ENCODE measurements at places on chromosomes 1 and 21. TPM values are rescaled to one million over a fixed set of nuclear protein-coding genes. Genes with fewer than 3 reads are reported as not detected.

GRCh38 chr1:107277022-107277421, 136.2 kb downstream of the NTNG1 start:
- DNase-seq: no peak

GRCh38 chr1:247884797-247885413, 10.5 kb upstream of the OR2W3 start:
- no peak for DNase-seq

ARID4B gene
- 49.1 TPM for total RNA-seq

DNA sequence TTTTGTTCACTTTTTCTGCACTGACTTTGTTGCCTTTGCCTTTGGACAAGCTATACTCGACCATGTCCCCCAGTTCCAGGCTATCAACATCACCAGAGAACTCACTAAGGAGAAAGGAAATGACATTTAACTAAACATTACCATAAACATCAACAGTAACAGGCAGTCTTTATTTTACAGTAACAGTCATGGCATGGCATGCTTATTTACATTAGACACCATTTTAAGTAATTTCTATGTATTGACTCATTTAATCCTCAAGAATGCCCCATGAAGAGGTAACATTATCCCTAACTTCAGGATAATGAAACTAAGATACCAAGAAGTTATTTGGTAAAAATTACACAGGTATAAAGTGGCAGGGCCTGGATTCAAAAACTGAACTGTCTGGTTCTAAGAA, 8.7 kb upstream of the NRAS start:
- no peak for DNase-seq

DNA sequence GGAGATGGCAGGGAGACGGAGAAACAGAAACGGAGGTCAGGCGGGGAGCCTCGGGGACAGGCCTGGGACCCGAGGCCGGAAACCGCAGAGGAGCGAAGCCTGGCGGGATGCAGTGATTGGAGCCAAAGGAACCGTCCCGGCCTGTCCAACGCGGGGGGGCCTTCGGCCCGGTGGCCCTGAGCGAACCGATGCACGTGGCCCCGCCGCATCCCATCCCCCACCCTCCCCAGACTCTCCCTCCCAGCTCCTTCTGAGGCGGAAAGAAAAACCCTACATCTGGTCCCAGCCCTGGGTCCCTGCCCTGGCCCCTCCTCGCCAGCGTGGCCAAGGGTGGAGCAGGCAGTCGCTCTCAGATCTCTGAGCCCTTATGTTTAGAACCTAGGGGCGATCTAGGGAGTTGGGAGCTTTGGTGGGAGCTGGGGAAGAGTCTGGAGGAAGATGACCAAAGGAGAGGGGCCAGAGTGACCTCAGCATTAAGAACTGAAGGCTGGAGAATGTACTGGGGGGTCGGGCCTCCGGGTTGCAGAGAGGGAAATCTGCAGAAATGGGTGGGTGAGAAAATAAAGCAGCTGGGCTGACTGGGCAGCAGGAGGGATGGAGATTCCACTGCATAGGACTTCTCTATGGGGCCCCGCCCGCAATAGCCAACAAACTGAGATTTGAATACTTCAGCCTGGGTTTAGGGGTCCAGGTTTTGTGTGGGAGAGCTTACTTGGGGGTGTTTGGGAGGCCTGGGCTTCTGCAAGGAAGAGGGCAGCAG, 1.5 kb upstream of the CRABP2 start:
- DNase-seq: peak; percentile 80

- DNase-seq: no peak
These were observed 82.7 kb upstream of the KCTD3 start for GRCh38 chr1:215484171-215484939.

GRCh38 chr21:32641710-32642698, 29.8 kb upstream of the CFAP298 start:
- DNase-seq: no peak

PLA2G2A gene
- total RNA-seq: 901 TPM

LCE1A gene
- total RNA-seq: not detected

DNA sequence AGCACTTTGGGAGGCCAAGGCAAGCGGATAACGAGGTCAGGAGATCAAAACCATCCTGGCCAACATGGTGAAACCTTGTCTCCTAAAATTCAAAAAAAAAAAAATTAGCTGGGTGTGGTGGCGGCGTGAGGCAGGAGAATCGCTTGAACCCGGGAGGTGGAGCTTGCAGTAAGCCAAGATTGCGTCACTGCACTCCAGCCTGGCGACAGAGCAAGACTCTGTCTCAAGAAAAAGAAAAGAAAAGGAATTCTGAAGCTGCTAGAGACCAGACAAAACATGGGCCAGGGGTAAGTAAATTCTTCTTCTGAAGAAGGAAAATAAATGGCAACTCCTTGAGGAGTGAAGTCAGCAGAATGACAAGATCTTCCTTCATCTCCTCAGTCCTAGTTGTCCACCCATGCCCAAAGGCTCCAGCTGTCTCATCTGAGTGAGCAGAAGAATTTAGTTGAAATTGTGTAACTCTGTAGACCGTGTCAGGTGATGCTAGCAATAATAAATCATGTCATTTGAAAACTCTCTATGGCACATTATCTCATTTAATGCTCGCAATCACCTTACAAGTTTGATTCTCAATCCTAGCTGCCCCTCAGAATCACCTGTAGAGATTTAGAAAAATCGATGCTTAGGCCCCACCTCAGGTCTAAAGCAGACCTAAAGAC, 14.3 kb downstream of the PDZK1 start:
- DNase-seq: no peak

PSEN2 gene
- 14.4 TPM for total RNA-seq

NBPF14 gene
- total RNA-seq: 76.3 TPM

GRCh38 chr1:9453779-9454418, 85.4 kb upstream of the SLC25A33 start:
- DNase-seq: no peak

GRCh38 chr1:234838820-234839219, 228.8 kb upstream of the IRF2BP2 start:
- DNase-seq: no peak

DNA sequence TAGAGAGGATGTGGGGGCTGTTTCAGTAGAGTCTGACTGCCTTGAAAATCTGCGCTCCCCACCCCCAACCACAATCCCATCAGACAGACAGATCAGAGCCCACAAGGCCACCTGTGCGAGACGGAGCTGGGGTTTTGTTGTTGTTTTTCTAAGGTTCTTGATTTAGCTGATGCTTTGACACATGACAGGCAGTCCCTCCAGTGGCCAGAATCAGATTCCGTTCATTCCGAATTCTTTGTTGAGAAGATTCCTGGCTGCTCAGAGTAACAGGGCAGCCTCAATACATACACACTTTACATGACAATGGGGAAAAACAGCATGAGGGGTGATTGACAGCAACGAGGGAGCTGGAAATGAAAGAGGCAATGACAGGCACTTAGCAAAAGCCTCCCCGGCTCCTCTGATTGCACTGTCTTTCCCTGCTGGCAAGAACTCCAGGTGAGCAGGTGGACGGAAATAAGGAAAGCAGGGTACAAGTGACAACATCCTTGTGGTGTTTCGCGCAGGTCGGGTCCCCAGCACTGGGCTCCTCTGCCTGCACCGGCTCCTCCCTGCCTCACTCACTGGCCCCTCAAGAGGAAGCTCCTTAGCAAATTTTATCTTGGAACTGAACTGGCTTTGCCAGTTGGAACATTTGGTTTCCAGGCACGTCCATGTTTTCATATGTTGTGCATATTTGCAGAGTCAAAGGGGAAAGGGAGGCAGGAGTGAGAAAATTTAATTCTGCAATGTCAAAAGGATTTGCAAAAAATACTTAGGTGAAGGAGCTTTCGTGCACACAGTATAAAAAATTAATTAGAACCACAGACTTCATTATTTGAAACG, 148.7 kb downstream of the PGBD5 start:
- no peak for DNase-seq

DNA sequence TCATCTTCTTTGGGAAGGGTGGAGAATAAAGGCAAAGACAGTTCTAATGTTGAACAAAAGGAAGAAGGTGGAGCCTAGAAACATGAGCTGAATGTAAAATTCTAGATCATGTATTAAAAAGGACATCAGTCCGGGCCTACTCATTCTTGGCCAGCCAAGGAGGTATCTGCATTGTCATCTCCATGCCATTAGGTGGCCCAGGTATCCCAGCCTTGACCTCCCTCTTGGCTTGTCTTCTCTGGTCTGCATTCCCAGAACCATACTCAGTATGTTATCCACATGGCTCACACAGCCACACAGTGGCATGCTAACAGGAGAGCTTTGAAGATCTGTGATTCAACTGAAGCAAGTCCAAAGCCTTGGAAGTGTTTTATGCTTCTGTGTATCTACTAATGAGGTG, 369.8 kb upstream of the KAZN start:
- DNase-seq: no peak

RNU1-1 gene
- 7,231 TPM for total RNA-seq

DNA sequence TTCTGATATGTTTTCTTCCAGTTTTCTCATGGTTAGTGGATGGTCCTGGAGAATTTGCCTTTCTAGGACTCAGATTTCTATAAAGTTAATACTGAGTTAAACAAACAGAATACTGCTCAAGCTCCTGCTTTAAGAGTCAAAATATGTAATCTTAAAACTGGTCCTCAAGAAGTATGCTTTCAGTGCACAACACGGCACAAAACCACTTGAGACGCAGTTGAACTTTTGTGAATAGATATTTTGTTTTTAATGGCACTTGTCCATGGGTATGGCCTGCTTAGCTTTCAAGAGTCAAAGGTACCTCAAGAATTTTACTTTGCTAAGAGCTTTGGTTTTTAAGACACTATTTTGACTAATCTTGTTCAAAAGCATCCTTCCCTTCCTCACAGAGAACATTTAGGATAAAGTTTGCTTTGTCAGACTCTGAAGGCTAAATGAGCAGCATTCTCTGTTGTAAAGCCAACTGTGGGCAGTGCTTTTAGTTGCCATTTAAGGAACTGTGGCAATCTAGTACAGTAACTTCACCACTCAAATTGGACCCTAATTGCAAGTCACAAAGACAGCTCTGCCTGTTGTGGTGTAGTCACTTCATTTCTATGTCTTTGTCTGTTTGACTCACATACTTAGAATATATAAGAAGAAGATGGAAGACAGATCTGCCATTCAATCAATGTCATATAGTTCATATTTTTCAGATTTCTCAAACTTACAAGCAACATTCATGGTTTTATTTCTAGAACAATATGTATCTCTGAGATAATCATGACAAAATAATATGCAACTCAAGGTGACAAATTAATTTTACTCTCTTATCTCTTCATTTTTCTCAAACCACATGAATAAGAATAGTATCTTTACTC, 28.8 kb downstream of the SAMD13 start:
- no peak for DNase-seq

CCDC30 gene
- total RNA-seq: 6.3 TPM

CYP4A11 gene
- total RNA-seq: 0.15 TPM
